ENCODE measurements at places on chromosomes 11 and 22. TPM values are rescaled to one million over a fixed set of nuclear protein-coding genes. Genes with fewer than 3 reads are reported as not detected.

ACR gene
- total RNA-seq = not detected

LRRC56 gene
- 2.7 TPM for total RNA-seq

SCGB2A2 gene
- total RNA-seq = not detected

TSPAN18 gene
- total RNA-seq = 66.7 TPM

MRGPRF gene
- total RNA-seq = not detected

CCDC15 gene
- 7.9 TPM for total RNA-seq

SNX32 gene
- total RNA-seq = 2.2 TPM

CARD18 gene
- total RNA-seq = not detected

GPR83 gene
- total RNA-seq = not detected

AQP11 gene
- 0.31 TPM for total RNA-seq

KRTAP5-7 gene
- 0.17 TPM for total RNA-seq

WNT11 gene
- not detected for total RNA-seq

DDX25 gene
- total RNA-seq = not detected

TMEM151A gene
- not detected for total RNA-seq

HBB gene
- not detected for total RNA-seq

SLC22A12 gene
- total RNA-seq = not detected

DDTL gene
- 3.0 TPM for total RNA-seq

CLTCL1 gene
- 1.4 TPM for total RNA-seq
